ENCODE measurements at places on chromosomes 13 and 19. TPM values are rescaled to one million over a fixed set of nuclear protein-coding genes. Genes with fewer than 3 reads are reported as not detected.

DNA sequence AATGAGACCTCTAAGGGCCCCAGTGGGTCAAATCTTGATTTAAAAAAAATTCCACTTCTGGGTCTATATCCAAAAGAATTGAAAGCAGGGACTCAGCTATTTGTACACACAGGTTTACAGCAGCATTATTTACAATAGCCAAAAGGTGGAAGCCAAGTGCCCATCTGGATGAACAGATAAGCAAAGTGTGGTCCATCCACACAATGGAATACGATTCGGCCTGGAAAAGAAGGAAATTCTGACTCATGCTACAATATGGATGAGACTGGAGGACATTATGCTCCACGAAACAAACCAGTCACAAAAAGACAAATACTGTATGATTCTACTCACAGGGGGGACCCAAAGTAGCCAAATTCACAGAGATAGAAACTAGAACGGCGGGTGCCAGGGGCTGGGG lies 76.7 kb downstream of the CACNA1A start:
- H3K4me3 ChIP-seq, result no peak overlapping the region
- H3K4me1 ChIP-seq, result no peaks in the 10 kb centered on the region
- no peaks in the 10 kb centered on the region for H3K36me3 ChIP-seq

DNA sequence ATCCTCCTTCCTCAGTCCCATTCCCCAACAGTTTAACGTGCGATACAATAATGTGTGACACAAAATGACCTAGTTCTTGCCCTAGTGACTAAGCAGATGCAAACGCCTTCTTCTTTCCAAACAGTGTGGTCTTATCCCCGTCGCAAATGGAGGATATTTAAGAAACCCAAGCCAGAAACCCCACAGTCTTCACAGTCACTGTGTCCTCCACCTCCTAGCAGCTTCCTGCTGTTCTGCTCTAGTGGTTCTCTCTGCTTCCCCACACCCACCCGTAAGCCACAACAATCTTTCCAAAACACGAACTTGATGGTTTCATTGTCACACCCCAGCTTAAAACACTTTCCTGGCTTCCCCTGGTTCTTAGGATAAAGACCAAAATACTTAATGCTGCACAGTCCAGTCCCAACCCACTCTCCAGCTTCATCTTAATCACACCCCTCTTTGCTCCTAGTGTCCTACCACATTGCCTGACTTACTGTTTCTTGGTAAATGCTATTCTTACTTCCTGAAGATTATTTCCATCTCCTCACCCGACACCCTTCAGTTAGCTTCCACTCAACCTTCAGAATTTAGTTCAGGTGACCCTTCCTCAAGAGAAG lies 32.3 kb downstream of the ITM2B start:
- DNase-seq, result no peak
- no peak overlapping the region for H3K4me3 ChIP-seq
- peaks cover 46% of the 10 kb centered on the region for H3K36me3 ChIP-seq
- no peak overlapping the region for H3K27ac ChIP-seq
- no peaks in the 10 kb centered on the region for H3K27me3 ChIP-seq

GRCh38 chr13:51311231-51311630 lies 28.3 kb upstream of the SERPINE3 start:
- H3K27ac ChIP-seq, result no peak overlapping the region
- no peak for DNase-seq
- H3K36me3 ChIP-seq, result no peaks in the 10 kb centered on the region
- H3K4me3 ChIP-seq, result no peak overlapping the region

DNA sequence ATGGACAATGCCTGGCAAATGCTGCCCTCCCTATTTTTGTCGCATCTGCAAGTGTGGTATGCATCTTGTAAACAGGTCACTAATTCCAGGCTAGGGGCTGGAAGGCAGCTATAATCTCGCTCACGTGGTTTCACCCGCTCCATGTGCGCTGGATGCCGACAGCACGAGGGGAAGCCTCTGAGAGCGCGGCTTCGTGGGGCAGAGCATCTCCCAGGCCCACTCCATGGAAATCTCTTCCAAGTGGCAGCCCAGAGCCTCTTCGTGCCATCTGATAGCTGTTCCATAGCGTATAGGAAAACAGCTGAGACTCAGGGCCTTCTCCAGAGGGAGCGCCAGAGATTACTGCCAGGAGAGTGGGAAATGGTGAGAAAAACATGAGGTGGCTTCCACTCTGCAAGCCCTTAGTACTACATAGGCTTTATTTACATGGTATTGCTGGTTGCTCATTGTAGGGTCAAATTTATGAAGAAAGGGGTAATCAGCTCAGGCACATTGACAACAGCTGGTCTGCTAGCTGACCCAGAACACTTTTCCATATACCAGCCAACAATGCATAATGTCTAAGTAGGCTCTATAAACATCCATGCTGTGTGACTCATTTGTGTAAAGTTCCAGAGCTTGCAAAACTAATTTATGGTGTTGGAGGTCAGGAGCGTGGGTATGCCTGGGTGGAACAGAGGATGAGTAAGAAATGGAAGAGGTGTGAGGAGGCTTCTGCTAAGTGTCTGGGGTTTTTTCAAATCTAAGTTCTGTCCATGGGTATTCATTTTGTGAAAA lies 165.2 kb downstream of the SHISA2 start:
- peaks cover 30% of the 10 kb centered on the region for H3K4me1 ChIP-seq
- no peaks in the 10 kb centered on the region for H3K36me3 ChIP-seq
- no peak for DNase-seq

DNA sequence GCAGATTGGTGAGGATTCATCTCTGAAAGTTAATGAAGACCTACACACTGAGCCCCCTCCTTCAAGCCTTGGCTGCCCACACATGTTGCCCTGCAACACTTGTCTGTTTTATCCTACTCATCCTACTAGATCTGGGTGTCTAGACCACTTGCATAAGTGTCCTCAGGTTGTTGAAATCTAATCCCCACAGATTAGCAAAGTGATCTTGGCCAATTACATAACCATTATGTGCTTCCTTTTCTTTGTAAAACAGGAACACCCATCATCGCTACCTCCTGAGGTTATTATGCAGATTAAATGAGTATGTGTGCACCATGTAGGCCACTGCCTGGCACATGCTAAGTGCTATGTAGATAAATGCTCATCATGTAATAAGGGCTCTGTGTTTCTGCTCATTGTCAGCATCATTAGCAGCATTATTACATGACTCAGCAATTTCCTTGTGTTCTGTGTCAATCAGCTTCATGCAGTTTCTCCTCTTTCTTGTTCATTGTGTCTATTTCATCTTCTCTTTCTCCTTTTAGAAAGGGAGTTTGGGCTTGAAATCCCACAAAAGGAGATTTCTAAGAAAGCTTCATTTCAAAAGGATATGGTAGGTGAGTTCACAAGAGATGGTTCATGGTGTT lies 15.1 kb downstream of the ZNF175 start:
- H3K4me3 ChIP-seq, result no peak overlapping the region
- H3K36me3 ChIP-seq, result peaks cover 21% of the 10 kb centered on the region
- H3K4me1 ChIP-seq, result no peaks in the 10 kb centered on the region

DNA sequence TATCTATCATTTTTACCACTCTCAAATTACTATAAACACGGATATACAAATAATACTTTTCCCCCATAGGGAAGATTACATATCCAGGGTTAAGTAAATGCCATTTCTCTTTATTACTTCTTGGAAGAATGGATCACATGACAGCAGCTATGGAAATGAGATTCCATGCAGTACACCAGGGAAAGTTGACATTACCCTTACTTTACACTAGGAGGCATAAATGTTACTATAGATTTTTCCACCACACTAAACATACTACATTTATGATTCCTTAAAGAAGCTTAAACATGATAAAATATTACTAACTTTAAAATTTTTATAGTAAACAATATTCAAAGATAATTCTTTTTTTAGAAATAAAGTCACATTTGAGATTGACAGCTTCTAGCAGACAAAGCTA lies 611.4 kb downstream of the PCDH9 start:
- no peaks in the 10 kb centered on the region for H3K36me3 ChIP-seq
- no peak overlapping the region for H3K27ac ChIP-seq
- DNase-seq, result no peak
- H3K4me1 ChIP-seq, result no peaks in the 10 kb centered on the region
- no peaks in the 10 kb centered on the region for H3K27me3 ChIP-seq

- H3K36me3 ChIP-seq, result peaks cover 15% of the 10 kb centered on the region
- H3K4me1 ChIP-seq, result peaks cover 19% of the 10 kb centered on the region
- DNase-seq, result peak; percentile 43
- peak overlapping the region; percentile 59 for H3K4me3 ChIP-seq
- peak overlapping the region; percentile 2 for H3K27ac ChIP-seq
Measured at GRCh38 chr19:49442771-49443365, 1.5 kb upstream of the SLC17A7 start.

DNA sequence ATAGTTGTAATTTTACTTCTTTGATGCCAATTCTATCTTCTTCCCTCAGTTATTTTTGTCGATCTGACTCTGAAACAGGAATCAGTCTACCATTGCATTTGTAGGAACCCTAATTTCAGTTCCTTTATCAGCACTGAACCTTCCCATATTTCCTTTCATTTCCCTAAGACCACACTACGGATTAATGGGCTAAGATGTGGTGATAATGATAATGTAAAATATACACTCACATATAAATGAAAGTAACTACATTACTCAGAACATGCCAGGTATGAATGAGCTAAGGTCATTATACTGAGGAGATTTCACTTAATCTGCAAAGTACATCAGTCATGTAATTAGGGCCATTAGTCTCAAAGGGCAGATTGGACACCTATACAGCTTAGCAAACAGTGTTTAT lies 60.2 kb upstream of the RFC3 start:
- no peaks in the 10 kb centered on the region for H3K27me3 ChIP-seq
- H3K4me3 ChIP-seq, result no peak overlapping the region
- no peaks in the 10 kb centered on the region for H3K36me3 ChIP-seq
- no peak overlapping the region for H3K27ac ChIP-seq

GRCh38 chr13:56713656-56714055 lies 427.1 kb upstream of the PRR20A start:
- DNase-seq, result no peak
- no peak overlapping the region for H3K27ac ChIP-seq
- H3K4me1 ChIP-seq, result no peaks in the 10 kb centered on the region
- H3K4me3 ChIP-seq, result no peak overlapping the region
- no peaks in the 10 kb centered on the region for H3K36me3 ChIP-seq

DNA sequence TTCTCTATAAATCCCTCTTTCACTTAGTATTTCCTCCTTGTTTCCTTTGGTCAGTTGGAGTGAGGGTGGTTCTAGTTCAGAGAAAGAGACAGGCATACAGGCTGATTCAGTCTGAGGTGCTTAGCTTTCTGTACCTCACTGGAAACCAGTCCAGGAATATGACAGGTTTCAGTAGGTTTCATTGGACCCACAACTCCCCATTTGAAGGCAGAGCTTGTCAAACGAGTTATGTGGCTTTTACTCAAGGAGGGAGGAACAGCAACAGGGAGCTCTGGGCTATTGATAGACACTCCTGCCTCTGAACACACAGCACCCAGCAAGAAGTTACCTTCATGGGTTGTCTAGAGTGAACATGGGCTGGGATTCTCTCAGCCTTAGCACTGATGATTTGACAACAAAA lies 14.5 kb downstream of the ACTN4 start:
- DNase-seq, result no peak
- H3K27ac ChIP-seq, result no peak overlapping the region
- no peaks in the 10 kb centered on the region for H3K36me3 ChIP-seq
- peaks cover 98% of the 10 kb centered on the region for H3K27me3 ChIP-seq

GRCh38 chr19:55253842-55254624 lies 4.8 kb downstream of the PPP6R1 start:
- no peaks in the 10 kb centered on the region for H3K27me3 ChIP-seq
- peak overlapping the region; percentile 92 for H3K4me3 ChIP-seq
- H3K4me1 ChIP-seq, result peaks cover 67% of the 10 kb centered on the region
- DNase-seq, result no peak
- H3K36me3 ChIP-seq, result peaks cover 42% of the 10 kb centered on the region
- peak overlapping the region; percentile 99 for H3K27ac ChIP-seq

- H3K27me3 ChIP-seq, result no peaks in the 10 kb centered on the region
- peak overlapping the region; percentile 84 for H3K4me3 ChIP-seq
- no peaks in the 10 kb centered on the region for H3K36me3 ChIP-seq
- peaks cover 11% of the 10 kb centered on the region for H3K4me1 ChIP-seq
- peak overlapping the region; percentile 87 for H3K27ac ChIP-seq
Measured at GRCh38 chr13:27170516-27171243, 931 bp downstream of the USP12 start.

GRCh38 chr19:53520547-53521372 lies 17.2 kb upstream of the ZNF331 start:
- H3K4me3 ChIP-seq, result peak overlapping the region; percentile 64
- peaks cover 8% of the 10 kb centered on the region for H3K4me1 ChIP-seq
- H3K27me3 ChIP-seq, result no peaks in the 10 kb centered on the region
- no peaks in the 10 kb centered on the region for H3K36me3 ChIP-seq
- peak overlapping the region; percentile 67 for H3K27ac ChIP-seq

DNA sequence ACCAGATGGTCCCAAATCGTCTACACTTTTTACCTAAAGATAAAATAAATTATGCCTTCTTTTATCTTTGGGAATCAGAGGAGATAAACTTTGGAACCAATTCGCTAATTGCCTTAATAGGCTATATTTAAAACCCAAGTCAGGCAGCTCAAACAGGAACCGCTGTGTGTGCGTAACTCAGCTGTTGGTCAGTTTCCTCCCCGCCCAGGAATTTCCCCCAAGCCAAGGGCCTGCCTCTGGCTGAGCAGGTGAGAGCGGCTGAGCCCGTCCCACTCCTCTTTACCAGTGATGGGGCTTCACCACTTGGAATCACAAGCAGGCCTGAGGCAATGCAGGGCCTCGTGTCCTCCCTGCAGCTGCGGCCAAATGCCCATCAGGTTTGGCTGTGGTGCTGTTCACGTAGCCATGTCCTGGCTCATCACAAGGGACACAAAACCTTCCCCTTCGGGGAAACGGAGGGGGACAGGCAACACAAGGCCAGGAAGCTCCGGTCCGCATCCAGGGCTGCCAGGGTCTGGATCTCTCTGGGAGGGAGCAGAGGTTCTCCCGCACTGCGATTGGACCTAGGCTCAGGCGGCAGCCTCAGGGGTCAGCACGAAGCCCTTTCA lies 503 bp upstream of the SLC7A9 start:
- no peak overlapping the region for H3K27ac ChIP-seq
- no peaks in the 10 kb centered on the region for H3K27me3 ChIP-seq
- H3K4me3 ChIP-seq, result no peak overlapping the region
- DNase-seq, result no peak
- H3K4me1 ChIP-seq, result no peaks in the 10 kb centered on the region

- H3K4me1 ChIP-seq, result peaks cover 10% of the 10 kb centered on the region
- no peaks in the 10 kb centered on the region for H3K36me3 ChIP-seq
- H3K4me3 ChIP-seq, result peak overlapping the region; percentile 72
- H3K27ac ChIP-seq, result peak overlapping the region; percentile 72
- H3K27me3 ChIP-seq, result no peaks in the 10 kb centered on the region
Measured at GRCh38 chr13:97976610-97977521, 23.4 kb downstream of the IPO5 start.

Gene CCDC122
- 11.7 TPM for polyA plus RNA-seq

Gene PTGIR
- 7.8 TPM for polyA plus RNA-seq

Gene CABP5
- polyA plus RNA-seq, result 0.05 TPM

Gene NXNL1
- not detected for polyA plus RNA-seq

Gene SIGLEC5
- polyA plus RNA-seq, result not detected

Gene NLRP7
- polyA plus RNA-seq, result 0.18 TPM

Gene GRIN2D
- polyA plus RNA-seq, result 0.07 TPM

Data from thymus (tissue), 14 donors.